ENCODE measurements at places on chromosomes 11 and 22.

- DNase-seq = no peak
Measured at GRCh38 chr11:102309621-102310541, 7.4 kb upstream of the BIRC3 start.

DNA sequence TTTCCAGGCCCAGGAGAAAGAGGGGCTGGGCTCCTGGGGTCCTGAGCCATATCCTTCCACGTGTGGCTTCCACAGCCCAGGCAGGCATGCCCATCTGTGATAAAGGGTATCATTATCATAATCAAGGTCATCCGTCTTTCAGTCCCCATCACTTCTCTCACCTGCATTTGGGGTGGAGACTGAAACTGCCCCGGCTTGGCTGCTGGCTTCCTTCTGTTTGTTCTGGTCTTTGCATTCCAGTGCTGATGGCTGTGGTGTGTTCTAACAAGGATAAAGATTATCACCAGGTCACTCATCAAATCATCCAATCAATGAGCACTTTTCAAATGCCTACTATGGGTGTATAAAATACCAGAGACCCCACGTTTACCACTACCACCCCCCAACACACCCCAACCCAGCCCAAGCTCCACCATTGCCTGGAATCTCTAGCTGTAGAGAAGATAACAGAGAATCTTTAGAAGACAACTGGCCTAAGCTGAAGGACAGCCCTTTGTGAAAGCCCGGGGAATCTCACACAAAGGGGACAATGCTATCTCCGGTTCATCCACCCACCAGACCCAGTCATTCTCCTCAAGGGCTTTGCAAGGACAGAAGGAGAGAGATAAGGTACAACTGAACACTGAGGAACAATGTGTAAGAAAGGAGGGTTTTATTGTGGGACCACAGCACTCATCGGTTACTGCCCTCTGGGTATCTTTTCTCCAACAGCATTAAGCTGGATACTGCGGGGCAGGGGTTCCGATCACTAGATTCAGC lies 54.9 kb downstream of the AHNAK start:
- DNase-seq = peak; percentile 29

GRCh38 chr11:65058012-65058411 lies 341 bp downstream of the NAALADL1 start:
- DNase-seq = no peak

DNA sequence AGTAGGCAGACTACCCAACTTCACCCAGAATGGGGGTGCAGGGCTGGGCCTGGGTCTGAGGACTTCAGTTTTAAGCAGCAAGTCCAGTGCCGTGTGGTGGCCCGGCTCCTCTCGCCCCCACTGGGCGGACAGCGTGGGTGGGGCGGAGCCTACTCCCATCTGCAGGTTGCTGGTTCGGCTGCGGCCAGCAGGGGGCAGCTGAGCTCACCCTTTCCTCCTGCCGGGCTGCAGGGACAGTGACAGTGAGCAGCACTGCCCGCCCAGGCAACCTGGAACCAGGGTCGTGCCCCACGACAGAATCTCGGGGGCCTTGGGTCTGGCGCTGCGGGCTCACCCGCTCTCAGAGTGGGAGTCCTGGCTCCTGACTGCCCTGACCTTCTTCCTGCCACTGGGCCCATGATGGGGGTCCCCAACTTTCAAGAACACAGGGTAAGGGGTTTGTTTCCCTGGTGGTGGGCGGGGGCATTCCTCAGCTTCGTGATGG lies 6.2 kb upstream of the NEAT1 start:
- DNase-seq = peak; percentile 95

DNA sequence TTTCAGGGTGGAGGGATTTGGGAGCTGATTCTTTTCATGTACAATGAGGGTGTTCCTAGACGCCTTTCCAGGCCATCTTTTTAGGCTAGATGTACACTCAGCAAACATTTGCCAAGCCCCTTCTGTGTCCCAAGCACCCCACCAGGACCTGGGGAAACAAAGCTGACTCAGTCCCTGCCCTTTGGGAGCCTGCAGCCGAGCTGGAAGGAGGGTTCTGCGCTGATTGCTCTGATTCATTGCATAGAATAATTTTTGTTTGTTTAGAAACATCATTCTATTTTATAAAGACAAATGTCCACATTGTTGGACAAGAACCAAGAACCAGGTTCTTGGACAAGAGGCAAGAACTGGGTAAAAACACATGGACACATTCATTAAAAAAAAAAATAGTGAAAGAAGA lies 16.7 kb downstream of the TP53AIP1 start:
- no peak for DNase-seq

DNA sequence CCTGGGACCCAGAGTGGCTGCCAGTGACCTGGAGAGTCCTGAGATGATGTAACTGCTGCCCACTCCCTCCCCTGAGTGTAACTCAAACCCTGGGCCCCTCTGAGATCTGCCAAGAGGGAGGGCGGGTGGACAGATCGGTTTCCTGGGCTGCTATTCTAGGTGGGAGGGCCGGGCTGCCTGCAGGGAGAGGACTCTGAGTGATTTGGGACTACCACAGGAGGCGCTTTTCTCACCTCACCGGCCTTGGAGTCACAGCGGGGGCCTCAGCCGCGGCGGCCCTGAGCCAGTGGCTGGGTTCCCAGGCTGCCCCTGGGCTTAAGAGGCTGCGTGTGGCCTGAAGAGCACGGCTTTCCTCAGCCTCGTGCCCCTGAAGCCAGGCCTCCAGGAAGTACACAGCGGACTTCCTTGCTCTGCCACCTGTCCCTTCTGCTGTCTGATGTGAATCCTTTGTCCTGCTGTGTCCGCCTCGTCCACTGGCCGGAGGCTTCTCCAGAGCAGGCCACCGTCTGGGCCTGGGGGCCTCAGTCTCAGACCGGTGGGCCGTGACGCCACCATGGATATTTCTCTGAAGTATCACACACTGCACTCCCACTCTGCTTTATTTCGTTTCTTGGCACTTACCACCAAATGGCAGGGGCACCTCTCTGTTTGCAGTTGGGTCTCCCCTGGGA lies 11.5 kb downstream of the RELT start:
- peak; percentile 36 for DNase-seq

DNA sequence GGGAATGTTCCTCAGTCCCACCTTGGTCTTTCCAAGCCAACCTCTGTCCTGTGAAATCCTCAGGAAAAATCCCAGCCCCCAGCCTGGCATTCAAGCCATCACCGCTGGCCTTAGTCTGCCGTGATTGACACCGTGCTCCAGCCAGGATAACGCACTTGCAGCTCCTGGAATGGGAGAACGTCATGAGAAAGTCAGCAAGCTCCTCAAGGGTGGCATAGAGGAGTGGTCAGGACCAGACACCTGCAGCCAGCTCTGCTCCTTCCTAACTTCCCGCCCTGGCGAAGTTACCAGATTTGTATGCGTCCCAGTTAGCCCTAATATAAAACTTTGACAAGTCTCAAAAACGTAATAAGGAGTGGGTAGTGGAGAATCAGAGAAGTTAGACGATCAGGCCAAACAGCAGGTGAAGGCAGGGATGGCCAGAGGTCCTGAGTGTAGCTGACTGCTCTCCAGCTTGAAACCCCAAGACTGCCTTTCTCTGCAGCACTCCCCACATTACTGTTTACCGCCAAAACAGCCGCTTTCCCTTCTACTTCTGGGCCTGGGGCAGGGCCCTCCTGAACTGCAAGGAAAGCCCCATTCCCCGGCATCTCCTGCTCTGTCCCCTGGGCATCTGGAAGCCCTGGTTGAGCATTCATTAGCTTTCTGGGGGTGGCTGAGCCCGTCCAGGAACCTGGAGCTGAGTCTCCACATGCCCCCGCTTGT lies 1.3 kb upstream of the DKK3 start:
- DNase-seq = no peak

DNA sequence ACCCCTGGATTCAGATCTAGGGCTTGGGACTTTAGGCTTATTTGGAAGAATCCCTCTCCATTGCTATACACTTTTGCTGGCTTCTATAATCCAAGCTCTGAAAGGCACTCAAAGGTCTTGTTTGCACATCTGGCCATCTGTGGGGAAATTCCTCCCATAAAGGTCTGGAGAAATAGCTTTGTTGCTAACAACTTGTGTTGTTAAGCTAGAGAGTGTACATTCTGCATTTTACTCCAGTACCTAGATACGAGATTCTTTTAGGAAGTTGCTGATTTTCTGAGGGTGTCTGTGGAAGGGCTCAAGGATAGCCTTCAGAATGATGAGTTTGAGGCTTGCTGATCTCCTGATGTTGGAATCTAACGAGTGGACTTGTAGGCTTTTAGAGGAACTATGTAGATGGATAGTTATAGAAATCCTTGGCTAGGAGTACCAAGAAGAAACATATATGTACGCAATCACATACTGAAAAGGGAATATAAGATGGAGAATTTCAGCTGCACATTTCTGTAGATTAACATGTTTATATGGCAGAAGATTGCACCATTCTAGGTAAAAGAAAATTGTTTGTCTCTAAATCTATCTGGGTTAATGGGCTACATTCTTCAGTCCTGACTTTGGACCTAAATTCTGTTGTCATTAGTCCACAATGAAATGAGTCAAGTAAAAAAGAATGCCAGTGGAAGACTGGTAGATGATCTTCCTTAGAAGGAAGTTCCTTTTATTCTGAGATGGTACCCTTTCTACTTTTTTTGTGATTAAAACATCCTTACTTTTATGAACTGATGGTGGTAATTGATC lies 51.0 kb downstream of the UBASH3B start:
- DNase-seq = no peak

GRCh38 chr11:1428762-1429316 lies 39.1 kb downstream of the BRSK2 start:
- no peak for DNase-seq

- DNase-seq = no peak
Measured at GRCh38 chr22:21612858-21613257, 17.0 kb downstream of the YDJC start.

DNA sequence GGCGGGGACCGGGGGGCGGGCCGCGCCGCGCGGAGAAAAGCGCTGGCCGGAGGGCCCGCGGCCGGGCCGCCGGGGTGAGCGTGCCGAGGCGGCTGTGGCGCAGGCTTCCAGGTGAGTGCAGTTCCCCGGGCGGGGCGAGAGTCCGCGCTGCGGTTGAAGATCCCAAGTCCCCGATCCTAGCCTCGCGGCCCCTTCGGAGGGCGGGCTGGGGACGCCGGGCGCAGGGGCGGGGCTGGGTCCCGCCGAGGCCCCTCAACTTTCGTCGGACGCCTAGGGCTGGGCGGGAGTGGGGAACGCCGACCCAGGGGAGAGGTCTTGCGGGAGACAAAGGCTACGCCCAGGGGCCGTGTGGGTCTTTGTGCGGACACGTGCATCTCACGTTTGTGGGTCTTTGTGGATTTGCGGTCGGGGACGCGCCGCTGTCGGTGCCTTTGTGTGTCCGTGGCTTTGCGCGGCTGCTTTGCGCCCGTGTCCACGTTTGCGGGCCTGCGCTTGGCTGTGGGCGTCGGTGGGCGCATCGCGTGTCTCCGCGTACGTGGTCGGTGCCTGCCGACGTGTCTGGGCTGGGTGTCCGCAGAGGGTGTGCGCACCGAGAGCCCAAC lies at the start of gene TSKU:
Gene TSKU, plus strand, starts transcription at position 63 of the 602 bp plus-strand sequence. CDS start 12,261 bp downstream, outside the sequence.
- peak; percentile 38 for DNase-seq

- no peak for DNase-seq
Measured at GRCh38 chr11:126766440-126766839, 234.1 kb downstream of the KIRREL3 start.

GRCh38 chr22:19097518-19097917 lies 24.7 kb downstream of the DGCR2 start:
- no peak for DNase-seq

GRCh38 chr11:92340839-92341238 lies 116.2 kb downstream of the FAT3 start:
- peak; percentile 27 for DNase-seq

DNA sequence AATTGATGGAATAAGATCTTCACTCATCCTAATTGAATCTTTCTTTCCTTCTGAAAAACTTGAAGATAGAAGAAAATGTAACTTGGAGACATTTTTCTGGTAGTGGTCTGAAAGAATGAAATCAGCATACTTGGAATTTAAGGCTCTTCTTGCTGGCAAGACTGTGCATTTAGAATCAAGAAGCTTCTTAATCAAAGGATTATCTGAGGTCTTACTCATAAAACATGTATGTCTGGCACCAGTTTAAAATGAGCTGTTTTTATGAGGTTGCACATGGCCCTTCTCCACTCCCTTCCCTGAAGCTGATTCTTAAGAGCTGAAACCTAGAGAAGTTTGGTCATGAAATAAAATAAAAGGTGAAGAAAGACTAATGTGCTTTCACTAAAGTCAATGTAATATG lies 77.3 kb downstream of the ARHGEF12 start:
- no peak for DNase-seq

DNA sequence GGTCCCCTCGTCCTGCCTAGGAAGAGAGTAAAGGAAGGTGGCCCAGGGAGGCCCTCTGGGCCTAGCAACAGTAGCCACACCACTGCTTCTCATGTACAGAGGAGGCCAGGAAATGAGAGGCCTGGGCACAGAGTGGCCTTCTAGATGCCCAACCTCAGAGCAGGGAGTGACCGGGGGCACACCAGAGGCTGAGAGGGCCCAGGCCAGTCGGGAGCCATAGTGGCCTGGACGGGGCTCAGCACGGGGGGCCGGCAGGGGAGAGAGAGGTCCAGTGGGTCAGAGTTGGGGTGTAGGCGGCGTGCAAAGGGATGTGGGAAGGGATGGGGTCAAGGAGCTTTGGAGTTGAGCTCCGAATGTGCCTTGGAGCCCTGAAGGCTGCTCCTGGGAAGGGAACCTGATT lies 25.0 kb upstream of the MYEOV start:
- DNase-seq = no peak

All from hematopoietic multipotent progenitor cell treated with erythropoietin and hydrocortisone succinate and interleukin-3 and kit ligand, for 4 days (in vitro differentiated cells).